ENCODE measurements at places on chromosomes 7 and 10.

DNA sequence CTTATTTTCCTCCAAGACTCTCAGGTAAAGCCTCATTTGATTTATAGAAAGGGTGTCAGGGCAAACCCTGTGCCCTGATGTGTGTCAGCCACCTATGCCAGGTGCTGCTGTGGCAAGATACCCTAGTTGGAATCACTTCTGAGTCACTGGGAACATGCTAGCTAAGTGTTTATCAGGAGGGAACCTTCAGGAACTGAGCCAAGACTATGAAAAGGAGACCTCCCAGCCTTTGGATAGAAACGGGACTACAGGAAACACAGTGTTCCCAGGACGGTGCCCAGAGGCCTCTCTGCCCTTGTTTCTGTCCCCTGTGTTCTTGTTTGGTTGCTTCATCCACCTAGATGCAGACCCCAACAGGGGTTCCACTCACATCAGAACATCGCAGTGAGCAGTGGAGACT is 28.5 kb downstream of the CNNM1 start:
- no peak for DNase-seq

DNA sequence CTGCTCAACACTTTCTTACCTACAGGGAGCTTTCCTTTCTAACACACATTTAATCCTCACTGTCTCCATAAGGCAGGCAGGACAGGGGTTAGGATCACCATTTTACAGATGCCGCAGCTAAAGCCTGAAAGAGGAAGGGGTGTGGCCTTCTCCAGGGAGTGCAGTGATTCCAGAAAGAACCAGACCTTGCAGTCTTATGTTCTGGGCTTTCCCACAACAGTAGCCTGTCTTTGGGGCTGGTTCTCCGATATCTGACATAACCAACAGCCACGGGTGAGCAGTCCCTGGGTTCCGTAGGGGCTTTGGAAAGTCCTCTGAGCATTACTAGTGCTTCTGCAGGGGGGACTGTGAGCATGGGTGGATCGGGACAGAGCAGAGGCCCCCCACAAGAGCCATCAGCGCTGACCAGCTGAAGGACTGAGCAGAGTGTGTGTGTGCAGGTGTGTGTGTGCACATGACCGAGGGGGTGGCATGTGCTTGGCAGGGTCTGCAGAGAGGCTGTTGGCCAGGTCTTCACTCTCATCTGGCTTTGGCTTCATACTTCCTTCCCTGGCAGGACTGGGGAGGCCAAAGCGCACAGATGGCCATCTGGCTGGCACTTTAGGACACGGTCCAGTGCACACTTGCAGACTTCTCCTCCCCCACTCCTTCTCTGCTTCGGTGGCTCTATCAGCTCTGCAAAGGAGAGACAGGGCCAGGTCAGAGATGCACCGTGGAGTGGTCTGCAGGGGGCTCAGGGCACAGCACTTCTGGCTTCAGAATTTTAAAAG is 400.3 kb downstream of the RPS24 start:
- no peak for DNase-seq

DNA sequence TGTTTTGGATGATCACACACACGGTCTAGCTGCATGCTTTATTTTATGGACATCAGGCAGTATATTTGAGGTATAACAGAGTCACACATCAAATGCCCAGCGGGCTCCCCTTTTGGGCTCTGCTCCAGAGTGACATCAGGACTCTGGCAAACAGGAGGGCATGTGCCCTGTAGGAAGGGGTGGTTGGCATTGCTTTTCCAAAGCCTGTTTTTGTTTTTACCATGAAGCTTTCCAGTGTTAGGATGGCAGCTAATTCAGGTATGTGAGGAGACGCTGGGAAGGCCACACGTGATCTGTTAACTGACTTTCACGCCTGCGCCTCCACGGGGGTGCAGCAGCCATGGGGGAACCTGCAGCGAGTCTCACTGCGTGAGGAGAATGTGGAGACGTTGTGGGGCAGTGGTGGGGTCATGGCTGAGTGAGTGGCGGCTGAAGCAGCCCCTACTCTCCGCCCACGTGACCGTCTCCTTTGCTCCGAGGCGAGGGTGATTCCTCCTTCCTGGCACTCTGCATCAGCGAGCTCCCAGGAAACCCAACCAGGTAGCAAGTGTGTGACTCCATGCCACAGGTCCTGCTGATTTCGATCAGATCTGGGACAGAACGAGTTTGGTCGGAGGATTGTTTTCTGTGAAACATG is 117.7 kb downstream of the ANKRD61 start:
- DNase-seq = no peak

DNA sequence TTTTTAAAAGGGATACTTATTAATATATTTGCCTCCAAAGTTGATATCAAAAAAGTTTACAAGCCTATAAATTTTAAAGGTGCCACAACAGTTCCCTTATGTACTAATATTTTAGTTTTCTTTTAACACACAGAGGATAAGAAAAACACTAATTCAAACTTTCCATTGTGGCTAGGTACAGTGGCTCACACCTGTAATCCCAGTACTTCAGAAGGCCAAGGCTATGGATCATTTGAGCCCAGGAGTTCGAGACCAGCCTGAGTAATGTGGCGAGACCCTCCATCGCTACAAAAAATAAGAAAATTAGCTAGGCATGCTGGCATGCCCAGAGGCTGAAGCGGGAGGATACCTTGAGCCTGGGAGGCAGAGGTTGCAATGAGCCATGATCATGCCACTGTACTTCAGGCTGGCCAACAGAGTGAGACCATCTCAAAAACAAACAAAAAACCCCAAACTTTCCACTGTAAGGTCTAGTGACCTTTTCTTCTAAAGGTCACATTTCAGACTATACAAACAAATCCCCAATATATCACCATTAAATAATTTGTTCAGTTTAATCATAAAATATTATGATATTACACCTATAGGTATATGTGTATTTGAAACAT is 107.5 kb downstream of the HBP1 start:
- DNase-seq = no peak

GRCh38 chr10:82267014-82267413 is 392.0 kb downstream of the NRG3 start:
- no peak for DNase-seq

GRCh38 chr10:59008452-59008851 is 168.0 kb upstream of the PHYHIPL start:
- DNase-seq = no peak

- peak; percentile 74 for DNase-seq
Measured at GRCh38 chr7:115574681-115575291, 455.8 kb downstream of the TFEC start.

GRCh38 chr7:17038160-17038782 is 156.5 kb upstream of the AGR3 start:
- no peak for DNase-seq

- no peak for DNase-seq
Measured at GRCh38 chr7:48046458-48046857, 11.1 kb downstream of the C7orf57 start.

DNA sequence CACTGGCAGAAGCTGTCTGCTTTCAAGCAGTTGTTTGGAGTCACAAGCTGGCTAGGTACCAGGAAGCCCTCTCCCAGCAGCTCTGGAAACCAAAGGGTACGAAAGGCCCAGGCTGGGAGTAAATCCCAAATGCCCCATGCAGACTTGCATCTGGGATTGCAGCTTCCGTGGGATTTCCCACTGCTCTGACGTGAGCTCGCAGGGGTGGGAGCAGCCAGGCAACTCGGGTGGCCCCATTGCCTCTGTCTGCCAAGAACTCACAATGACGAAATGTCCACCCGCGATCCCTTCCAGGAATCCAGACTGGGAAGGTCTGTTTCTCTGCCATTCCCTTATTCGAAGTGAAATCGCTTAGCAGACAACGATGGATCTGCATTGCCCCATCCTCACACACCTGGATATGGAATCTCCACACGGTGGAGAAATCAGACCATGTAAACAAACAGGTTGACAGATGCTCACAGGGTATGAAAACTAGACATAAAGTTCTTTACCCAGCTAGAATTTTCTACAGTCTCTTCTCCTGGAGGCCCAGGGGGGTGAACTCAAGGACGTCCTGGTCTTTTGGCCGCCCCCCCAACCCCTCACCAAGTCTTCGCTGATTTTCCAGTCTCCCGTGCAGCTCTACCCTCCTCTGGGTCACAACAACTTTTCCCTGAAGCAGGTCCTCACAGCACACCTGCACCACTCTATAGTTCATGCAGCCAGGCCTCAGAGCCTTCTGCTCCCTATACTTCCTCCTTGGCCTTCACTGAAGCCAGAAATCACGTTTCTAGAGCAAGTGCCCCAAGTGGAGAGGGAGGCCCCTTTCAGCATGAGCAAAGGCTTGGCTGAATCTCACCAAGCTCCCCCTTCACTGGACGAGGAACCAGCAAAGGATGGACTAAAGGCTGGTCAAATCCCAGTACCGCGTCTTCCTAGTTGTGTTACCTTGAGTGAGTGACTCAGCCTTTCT is 20.0 kb downstream of the SH3PXD2A start:
- DNase-seq = no peak

DNA sequence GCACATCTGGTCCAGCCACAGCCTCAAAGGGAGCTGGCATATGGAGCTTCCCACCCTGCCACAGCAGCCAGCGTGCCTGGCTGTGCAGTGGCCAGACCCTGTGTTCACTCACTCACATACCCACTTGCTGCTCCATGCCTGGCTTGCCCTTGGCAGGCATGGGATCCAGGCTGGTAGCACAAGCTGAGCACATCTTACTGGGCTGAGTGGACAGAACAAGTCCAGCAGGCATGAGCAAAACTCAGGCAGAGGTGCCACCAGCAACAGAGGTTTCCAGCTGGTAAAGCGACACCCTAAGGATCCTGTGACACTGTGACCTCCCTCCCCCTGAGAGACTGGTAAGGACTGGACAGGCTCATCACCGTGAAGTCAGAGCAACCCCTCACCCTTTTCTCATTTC is 25.1 kb downstream of the SVIL start:
- no peak for DNase-seq

GRCh38 chr10:114715171-114715670 is 57.1 kb upstream of the ABLIM1 start:
- DNase-seq = no peak

- no peak for DNase-seq
Measured at GRCh38 chr10:78620985-78621799, 447.6 kb upstream of the ZMIZ1 start.

GRCh38 chr10:128779416-128779815 is 653.2 kb upstream of the MKI67 start:
- no peak for DNase-seq

DNA sequence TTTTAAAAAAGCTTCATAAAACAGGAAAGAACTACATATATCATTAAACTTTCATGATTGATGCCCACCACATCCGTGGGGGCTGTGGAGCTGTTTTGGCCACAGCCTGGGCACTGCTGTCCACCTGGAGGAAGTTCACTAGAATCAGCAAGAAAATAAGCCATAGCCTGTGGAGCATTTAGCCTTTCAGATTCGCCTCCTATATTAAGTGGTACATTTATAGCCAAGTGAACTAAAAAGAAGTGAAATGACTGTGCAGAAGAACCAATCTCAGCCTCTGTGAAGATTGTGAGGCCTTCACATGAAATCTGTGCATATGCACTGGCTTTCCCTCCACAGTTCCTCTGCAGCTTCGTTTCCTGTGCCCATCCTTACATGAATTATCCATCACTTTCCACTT is 23.5 kb downstream of the WNT16 start:
- no peak for DNase-seq

GRCh38 chr7:7639421-7639820 is 1.1 kb upstream of the UMAD1 start:
- DNase-seq = no peak

DNA sequence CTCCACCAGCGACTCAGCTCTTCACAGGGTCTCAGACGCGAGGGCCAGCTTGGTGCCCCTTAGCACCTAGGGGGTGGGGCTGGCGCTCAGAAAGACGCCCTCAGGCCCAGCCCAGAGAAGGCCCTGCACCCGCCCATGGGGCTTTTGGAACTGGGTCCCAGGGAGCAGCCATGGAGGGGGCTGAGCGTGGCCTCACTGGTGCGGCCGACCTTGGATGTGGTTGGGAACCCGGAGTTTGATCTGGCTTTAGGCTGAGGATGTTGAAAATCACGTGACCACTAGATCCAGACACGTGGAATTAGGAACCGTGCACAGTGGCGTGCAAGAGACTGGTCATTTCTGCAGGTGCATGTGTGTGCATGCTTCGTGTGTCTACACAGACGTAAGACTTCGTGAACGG is 185.4 kb downstream of the DNAJB6 start:
- DNase-seq = no peak

GRCh38 chr10:14325325-14325955 is 5.3 kb downstream of the FRMD4A start:
- peak; percentile 11 for DNase-seq

DNA sequence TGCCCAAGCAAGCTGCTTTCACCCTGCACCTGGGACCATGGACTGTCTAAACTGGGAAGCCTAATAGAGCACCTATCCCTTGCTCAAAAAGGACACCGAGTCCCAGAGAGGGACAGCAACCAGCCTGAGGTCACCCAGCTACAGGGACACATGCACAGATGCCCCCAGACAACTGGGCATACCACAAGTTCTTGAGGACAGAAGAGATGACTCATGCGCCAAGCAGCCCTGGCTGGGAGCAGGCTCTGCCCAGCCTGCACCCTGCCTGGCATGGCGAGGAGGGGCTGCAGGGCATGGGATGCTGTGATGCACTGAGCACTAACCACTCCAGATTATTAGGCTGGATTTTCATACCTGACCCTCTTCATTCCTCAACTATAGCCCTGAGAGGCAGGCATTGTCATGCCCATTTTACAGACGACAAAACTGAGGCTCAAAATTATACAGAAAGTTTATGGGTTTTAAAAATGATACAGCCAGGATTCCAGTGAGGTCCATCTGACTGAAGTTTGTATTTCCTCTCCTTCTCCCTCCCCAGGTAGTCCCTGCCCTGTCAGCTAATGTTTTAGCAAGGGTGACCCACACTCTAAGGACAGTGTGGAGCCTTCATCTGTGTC is 289.3 kb upstream of the ZMIZ1 start:
- no peak for DNase-seq

GRCh38 chr7:27419581-27420177 is 177.1 kb downstream of the EVX1 start:
- no peak for DNase-seq

DNA sequence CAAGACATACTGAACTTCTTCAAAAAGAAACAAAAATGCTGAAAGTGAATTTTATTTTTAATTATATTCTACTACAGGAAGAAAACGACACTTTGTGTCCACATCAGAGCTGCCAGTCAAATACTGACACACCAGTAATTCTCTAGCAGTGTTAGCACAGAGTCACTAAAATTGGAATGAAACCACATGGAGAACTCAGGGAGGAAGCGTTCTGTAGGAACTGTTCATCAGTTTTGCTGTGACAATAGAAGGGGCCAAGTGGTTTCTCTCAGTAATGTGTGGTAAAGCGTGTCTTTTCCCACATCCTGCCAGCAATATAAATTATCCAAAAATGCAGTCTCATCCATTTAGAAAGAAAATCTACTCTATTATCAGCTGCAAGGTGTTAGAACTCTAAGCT is 683.3 kb downstream of the GRM8 start:
- no peak for DNase-seq

DNA sequence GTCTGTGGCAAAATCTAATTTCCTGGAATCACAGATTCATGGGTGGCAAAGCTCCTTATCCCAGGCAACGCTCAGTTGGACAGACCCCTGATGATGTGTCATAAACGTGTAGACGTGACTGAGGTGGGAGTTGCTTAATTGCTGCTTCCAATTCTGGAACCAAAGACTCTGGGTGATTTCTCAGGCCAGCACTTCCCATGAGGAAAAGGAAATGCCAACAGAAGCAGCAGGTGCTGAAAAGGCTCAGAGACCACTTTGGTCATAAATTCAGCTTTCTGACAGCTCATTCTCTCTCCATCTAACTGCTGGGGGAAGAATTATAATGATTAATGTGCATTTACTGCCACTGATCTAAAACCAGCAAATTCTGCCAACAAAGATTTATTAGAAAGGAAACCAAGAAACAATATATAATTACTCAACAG is 88.7 kb downstream of the OSBPL3 start:
- DNase-seq = no peak

GRCh38 chr10:130409331-130409730 is 273.1 kb downstream of the GLRX3 start:
- no peak for DNase-seq

Measured in neuronal stem cell (in vitro differentiated cells).